ENCODE measurements at places on chromosomes 5 and 9.

GRCh38 chr5:66285343-66285922, 141.3 kb downstream of the SREK1 start:
- DNase-seq, result no peak

GRCh38 chr5:66169534-66169933, 25.4 kb downstream of the SREK1 start:
- no peak for DNase-seq

GRCh38 chr5:107331882-107332281, 338.9 kb downstream of the EFNA5 start:
- no peak for DNase-seq

GRCh38 chr5:158995694-158996173, 104.0 kb downstream of the EBF1 start:
- DNase-seq, result no peak

- no peak for DNase-seq
These were observed 651.7 kb upstream of the WWC1 start for GRCh38 chr5:167639766-167640165.

DNA sequence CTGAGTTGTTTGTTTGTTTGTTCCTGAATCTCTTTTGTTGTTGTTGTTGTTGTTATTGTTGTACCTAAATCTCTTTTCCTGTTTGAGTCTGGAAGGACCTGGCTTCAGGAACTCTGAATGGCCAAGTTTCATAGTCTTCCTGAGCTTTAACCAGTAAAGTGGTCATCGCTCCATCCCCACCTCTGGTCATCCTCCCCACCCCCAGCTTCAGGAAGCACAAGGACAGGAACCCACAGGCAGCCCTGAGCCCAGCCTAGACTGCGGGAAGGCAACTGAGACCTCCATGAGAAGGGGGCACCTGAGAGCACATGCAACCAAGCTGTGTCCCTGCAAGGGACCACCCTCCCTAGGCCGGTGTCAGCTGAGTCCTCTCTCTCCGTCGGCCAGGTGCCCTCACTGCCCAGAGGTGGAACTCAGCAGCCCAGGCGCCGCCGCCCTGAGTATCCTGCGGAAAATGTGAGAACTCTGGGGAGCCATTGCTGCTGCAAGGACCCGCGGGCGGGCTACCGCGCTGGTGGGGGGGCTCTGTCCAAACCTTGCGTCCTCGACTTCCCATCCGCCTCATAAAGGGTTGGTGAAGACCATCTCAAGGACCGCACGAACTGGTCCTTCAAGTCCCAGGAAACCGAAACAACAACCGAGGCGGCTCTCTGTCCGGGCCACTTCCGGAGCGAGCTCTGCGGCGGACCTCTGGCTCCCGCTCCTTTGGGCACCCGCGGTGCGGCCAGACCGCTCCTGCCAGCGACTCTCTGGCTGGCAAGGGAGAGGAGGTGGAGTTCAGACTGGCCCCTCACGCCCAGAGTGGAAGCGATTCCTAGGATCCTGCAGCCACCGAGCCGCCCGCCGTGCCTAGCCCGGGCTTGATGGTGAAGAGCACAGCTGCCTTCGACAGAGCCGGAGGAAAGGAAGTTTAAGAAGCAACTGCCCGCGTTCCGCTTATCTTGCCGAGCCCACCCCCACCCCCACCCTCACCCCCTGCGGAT, 4.2 kb downstream of the BARX1 start:
- no peak for DNase-seq

DNA sequence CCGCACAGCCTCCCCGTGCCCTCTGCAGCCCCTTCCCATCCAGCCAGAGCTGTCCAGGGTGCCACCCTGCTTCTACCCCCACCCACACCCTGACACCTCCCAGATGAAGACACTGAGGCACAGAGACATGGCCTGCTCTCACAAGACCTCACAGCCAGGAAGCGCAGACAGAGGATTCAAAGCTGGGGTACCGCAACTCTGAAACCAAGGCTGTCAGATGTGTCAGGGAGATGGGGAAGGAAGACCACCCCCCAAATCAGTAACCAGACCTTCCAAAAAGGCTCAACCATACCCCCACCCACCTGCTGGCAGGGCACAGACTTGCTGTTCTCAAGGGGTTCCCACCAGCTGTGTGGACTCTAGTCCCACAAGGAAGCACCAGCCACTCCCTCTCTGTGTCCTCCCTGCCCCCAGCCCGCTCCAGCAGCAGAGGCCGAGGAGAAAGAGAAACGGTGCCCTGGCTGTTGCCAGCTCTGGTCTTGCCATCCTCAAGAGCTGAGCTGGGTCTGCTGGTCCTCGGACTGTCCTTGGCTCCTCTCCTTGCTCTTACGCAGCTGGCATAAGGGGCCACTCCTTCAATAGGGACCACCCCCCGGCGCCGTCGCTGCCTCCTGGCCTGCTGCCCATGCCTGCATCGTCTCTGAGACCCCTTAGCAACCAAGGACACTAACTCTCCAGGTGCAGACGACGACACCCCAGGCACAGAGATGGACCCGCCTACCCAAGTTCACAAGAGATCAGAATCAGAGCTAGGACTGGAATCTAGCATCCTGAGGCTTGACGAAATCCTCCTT, 699 bp downstream of the AKNA start:
- no peak for DNase-seq

DNA sequence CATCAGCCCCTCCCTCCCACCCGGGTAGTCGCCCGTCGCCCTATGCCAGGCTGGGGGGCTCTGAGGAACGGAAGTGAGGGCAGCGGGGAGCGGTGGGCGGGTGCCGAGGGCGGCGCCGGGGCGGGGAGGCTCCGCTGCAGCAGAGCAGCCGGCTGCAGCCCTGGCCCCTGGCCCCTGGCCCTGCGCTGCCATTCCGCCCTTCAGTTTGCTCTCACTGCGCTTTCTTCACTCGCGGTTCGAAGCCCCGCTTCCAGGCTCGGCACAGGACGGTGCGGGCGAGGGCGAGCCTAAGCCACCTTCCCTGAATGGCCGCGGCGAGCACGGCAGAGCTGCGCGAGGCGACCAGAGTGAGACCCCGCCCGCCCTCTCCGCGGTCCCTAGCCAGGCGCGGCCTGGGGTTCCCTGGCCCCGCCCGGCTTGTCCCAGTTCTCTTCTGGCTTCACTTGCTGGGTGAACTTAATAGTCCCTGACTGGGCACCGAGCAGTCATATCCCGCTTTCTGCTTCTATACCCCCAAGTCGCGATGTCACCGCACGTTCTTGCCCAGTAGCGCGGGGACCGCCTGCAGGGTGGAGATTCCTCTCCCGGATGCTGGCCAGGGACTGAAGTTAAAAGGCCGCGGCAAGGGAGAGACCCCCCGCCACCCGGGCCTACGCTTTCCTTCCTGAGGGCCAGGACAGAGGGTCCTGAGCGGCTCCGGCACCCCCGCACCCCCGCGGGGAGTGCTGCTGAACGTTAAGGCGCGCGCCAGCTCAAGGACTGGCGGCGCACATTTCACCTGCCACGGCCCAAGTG, 623 bp upstream of the TRIM36 start:
- no peak for DNase-seq

DNA sequence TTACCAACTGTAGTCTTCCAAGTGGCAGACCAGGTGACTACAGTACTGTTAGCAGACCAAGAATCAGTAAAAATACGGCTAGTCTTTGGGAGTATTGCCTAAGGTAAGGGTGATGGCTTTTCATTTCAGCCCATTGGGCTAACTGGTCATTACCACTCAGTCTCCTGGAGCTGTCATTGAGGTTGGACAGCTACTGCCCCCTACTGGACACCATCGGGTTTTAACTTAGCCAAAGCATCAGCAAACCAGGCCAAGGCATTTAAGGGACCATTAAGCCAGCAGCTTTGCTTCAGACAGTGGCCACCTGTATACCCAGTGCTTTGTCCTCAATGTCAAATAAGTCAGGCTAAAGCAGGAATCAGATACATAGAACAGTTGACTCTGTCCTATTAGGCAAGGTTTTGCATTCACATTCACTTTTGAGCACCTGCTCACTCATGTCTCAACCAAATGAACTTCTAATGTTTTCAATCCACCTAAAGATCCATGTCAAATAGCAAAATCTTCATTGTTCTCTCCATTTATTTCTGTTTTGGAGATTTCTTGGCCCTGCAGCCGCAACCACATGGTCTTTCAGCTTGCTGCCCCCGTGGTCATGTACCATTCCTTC, 117.2 kb downstream of the INVS start:
- DNase-seq, result peak; percentile 28

- DNase-seq, result no peak
These were observed 110.8 kb downstream of the PAPPA start for GRCh38 chr9:116264361-116264760.

DNA sequence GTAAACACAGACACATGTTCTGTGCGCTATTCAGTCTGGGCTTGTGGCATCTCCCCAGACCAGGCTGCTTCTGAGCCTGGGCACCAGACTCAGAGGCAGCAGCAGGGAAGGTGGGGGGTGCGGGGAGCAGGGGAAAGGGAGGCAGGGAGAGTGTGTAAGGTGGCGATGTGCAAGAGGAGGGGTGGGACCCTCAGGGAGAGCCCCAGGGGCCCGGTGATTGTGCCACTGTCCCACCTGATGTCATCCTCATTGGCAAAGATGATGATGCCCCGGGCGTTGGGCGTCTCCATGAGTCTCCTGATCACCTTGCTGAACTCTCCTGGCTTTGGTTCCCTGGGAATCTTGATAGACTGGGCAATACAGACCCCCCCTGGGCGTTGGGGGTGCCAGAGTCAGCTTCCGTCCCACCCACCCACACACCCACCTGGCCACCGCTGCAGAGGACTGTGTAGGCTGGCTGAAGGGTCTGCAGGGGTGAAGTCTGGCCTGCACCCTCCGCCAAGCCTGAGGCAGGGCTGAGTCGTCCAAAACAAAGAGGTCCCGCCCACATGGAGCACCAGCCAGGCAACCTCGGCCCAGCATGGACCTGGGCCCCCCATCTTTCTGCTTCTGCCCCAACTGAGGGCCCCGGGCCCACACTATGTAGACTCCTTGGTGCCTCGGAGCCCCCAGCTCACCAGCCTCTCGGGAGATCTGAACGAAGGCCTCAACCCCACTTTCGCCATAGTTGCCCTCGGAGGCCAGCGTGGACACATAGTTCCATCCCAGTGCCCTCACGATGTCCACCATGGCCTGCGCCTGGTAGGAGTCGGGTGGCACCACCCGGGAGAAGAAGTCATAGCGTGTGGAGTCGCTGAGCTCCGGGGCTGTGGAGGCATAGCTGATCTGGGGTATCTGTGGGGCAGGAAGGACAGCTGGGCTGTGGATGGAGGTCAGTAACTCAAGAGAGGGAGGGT, 3.7 kb downstream of the GRM6 start:
- no peak for DNase-seq

DNA sequence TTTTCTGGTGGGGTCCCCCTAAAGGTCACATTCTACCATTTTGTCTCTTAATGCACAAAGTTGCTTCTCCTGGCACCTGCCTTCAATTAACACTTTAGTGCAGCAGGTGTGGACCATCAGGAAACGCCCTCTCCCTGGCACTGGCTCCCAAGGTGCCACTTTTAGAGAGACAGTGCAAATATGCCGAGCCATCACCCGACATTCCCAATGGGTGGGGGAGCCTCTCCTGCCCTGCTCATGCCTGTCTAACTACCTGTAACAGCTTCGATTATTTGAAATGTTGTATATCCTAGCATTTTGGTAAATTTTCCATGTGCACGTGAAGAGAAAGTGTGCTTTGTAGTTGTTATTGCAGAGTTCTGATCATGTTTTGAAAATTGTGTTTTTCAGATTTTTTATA, 13.2 kb upstream of the LRRC14B start:
- no peak for DNase-seq

DNA sequence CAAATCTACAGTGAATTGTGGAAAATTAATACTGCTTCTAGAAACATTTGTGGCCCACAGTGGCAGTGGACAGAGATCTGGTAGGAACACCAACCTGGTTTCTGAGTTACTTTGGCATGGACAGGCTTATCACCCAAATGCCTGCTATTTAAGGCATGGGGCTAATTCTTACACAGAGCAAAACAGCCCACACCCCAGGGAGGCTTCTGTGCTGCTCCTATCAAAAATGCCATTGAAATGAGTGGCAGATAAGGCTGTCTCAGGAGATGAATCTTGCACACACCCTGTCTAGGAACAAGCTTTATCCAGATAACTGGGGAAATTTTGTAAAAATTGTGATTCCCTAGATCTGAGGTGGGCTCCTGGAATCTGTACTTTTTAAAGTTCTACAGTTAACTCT, 307.1 kb downstream of the TLE1 start:
- no peak for DNase-seq

GRCh38 chr9:16521868-16522411, 348.5 kb downstream of the BNC2 start:
- no peak for DNase-seq

- no peak for DNase-seq
These were observed 16.6 kb downstream of the FBP2 start for GRCh38 chr9:94577036-94577435.

GRCh38 chr5:91291628-91292569, 91.2 kb downstream of the ARRDC3 start:
- no peak for DNase-seq

All from HCT116 (cell line).